Ureter (tissue), 1 donor: ENCODE measurements at places on chromosomes 12 and 14. TPM values are rescaled to one million over a fixed set of nuclear protein-coding genes. Genes with fewer than 3 reads are reported as not detected.

- DNase-seq = no peak
These were observed 47.1 kb downstream of the BCAT1 start for GRCh38 chr12:24901576-24902461.

- no peak for DNase-seq
These were observed 88.8 kb downstream of the SCFD1 start for GRCh38 chr14:30710876-30711275.

GRCh38 chr14:35826952-35827416 is 846 bp downstream of the BRMS1L start:
- no peak for DNase-seq

Gene HOXC6
- 2.3 TPM for total RNA-seq

DNA sequence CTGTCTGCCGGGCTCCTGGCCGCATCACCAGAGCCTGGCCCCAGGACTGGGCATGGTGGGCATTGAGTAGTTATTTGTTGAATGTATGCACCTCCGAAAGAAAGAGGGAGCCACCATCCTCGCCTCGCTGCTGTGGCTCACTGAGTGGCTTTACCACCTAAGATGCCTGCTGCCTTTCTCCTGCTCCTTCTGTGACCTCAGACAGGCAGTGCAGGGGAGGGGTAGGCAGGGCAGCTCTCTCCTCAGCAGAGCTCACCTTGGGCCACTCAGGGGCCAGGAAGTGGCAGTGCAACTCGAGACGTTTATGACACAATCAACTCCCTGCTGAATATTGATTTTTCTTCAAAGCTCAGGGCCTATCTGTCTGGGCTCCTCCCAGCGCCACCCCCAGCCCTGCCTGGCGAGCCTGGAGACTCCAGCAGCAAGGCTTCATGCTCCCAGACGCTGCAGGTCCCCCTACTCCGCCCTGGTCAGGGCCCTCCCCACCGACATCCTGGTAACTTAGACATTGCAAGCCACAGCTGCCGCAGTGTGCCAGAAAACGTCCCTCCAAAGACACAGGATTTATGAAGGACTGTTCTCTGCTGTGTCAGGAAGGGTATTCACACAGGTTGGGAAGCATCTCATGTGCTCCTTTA is 84.3 kb upstream of the DIO3 start:
- DNase-seq = peak; percentile 19

Gene SRRM4
- total RNA-seq = not detected

Gene TMEM30B
- total RNA-seq = 34.0 TPM

Gene ANAPC5
- total RNA-seq = 132 TPM

- DNase-seq = peak; percentile 14
These were observed 290.3 kb downstream of the DPF3 start for GRCh38 chr14:72603639-72604038.

Gene IRAK3
- total RNA-seq = 23.1 TPM

DNA sequence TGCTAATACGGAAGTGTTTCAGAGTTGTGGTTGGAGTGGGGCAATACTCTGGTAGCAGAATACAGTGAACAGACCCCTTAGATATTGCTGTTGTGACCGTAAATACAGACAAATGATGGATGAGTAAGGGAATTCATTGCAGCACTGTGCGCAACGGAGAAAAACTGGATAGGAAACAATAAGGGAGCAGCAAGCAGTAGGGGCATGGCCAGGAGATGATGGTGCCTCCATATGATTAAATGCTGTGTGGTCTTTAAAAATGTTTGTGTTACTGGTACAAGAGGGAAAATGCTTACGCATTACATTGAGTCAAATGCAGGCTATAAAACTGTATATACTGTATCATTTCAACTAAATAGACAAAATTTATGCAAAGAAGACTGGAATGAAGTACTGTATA is 61.6 kb downstream of the EML1 start:
- DNase-seq = no peak

- no peak for DNase-seq
These were observed 36.5 kb downstream of the FBXO33 start for GRCh38 chr14:39395555-39396254.

DNA sequence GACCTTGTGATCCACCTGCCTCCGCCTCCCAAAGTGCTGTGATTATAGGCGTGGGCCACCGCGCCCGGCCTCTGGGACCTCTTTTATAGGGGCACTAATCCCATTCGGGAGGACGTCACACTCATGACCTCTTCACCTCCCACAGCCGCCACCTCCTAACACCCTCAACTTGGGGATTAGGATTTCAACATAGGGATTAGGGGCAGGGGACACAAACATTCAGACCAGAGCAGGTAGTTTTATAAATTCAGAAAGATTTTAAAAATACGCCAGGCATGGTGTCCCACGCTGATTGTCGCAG is 49.4 kb downstream of the TPCN1 start:
- no peak for DNase-seq

DNA sequence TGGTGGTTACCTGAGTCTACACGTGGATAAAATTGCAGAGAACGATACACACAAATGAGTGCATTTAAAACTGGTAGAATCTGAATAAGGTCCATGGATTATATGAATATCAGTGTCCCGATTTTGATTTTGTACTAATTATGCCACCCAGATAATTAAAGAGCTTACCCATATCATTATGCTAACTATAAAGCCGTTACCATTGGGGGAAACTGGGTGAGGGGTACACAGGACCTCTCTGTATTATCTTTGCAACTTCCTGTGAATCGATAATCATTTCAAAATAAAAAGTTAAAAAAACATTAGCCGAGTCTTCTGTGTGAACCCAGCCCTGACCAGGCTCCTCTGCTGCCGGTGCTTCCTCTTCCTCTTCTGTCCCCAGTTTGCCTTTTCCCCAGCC is 107.1 kb downstream of the SMOC1 start:
- no peak for DNase-seq

Gene DIO3
- 0.47 TPM for total RNA-seq

- no peak for DNase-seq
These were observed 116.5 kb downstream of the SRGAP1 start for GRCh38 chr12:63961048-63961447.

Gene PMEL
- 5.8 TPM for total RNA-seq
